ENCODE measurements at places on chromosomes 5 and 9.

GRCh38 chr9:89675058-89675742 lies 70.4 kb downstream of the GADD45G start:
- DNase-seq = no peak

DNA sequence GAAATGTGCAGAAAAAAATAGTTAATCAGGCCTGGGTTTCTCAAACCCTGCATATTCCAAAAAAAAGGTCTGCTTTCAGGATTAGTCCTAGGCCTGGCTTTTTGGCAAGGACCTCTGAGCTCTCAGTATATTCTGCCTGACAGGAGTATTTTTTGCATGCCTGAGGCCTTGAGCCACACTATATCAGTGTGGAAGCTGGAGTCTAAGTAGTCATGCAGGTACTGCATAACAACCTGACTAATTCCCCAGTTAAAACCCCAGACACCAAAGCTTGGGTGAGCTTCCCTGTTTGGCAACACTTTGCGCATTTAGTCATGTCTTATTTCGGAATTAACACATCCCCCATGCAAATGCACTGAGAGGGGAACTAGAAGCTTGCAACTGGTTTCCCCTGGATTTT lies 359.5 kb downstream of the CETN3 start:
- DNase-seq = peak; percentile 15

- no peak for DNase-seq
Measured at GRCh38 chr5:81995407-81995806, 23.6 kb downstream of the ATG10 start.

DNA sequence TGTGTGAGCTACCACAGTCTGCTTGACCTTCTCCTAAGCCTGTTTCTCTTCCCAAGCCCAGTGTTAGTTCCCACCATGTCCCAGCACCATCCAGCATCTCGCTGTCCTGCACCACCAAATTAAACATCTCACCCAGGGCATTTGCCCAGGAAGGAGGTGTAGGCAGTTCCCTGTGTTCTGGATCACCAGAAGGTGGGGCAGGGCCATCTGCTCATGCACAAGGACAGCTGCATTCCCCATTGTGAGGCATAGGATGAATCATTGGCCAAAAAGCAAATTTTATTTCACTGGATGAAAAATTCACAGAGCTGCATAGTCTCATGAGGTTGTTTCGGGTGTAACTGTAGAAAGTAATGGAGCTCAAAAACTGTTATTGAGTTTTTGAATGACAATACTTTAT lies 89.5 kb upstream of the GRIA1 start:
- DNase-seq = peak; percentile 45

DNA sequence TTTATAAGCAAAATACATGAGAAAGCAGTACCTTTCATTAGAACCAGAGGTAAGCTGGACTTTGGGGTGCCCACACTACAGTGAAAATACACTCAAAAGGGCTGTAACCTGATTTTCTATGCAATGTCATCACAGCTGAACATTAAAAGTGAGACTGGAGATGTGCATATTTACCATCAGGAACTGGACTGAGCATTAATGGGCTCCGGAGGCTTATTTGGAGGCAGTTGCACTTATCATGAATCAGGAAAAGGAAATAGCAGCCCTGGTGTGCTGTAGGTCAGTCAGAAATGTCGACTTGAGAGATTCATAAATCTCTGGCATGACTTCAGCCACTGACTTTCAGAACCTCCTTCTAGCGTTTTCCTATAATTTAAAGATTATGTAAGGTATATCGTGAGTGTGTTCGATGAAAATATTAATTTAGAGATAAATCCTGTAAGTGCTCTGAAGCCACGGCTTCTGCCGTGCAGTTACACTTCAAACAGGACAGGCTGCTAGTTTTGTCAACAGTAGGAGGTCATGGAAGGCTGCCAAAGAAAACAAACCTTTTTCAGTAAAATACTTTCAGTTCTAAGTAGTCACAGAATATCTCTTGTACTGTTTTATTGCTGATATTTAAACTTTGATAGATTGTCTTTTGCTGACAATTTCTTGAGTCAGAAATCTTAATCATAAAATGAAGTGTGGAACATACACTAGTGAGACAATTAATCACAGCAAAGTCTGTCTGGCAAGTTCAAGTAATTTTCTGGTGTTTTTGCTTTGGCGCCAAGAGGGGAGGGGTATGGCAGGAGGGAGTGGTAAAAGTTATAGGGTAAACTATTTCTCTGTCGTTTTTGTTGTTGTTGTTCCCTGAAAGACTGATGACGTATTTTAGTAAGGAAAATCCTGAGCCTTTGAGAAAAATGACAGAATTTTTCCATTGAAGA lies 939.7 kb downstream of the NR2F1-AS1 start:
- no peak for DNase-seq

DNA sequence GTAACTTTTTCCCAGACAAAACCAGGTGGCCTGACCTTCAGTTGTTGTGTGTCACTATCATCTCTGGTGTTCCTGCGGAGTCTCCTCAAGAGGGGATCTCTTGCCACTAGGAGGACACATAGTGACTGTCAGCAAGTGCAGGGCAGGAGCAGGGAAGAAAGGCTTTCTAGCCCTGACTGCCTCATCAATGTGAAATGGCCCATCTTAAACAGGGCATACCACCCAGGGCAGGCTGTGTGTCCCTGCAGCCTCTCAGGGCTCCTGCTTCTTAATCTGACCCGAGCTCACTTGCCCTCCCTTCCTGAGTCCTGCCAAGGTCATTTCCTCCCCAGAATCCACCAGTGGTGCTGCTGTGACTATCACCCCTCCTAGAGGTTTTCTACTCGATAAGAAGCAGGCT lies 57.4 kb upstream of the SIMC1 start:
- DNase-seq = no peak

DNA sequence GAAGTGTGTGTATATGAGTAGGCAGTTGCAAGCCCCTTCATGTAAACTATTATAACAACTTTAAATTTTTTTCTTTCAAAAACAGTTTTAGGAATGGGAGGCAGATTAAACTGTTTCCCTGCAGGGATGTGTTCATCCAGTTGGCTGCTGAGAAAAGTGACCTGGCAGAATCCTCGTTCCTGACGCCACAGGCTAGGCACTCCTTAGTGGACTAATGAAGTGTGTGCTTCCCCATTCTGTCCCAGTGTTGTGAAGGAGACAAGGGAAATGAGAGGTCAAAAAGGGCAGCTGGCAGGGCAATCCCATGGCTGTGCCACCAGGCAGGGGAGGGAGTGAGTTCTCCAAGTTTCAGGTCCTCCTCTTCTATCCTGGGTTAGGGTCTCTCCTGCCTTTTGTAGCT lies 59.8 kb downstream of the FOXD1 start:
- DNase-seq = no peak
